Lower lobe of right lung (tissue), 2 donors: ENCODE measurements at places on chromosomes 11 and 22.

DNA sequence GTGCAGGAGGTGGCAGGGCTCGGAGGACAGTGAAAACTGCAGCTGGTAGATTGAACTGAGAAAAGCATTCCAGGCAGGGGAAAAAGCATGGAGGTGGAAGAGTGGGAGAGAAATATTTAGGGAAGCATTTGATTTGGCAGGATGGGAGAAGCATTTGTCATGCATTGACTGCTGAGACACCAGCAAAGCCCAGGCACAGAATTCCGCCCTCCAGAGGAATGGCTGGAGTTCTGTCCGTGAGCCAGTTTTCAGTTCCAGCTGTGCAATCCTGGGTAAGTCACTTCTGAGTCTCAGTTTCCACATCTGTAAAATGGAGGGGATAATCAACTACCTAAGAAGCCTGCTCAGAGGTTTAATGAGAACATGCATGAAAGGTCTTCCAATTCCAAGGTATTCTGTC is 4.3 kb upstream of the TSKU start:
- DNase-seq: no peak

DNA sequence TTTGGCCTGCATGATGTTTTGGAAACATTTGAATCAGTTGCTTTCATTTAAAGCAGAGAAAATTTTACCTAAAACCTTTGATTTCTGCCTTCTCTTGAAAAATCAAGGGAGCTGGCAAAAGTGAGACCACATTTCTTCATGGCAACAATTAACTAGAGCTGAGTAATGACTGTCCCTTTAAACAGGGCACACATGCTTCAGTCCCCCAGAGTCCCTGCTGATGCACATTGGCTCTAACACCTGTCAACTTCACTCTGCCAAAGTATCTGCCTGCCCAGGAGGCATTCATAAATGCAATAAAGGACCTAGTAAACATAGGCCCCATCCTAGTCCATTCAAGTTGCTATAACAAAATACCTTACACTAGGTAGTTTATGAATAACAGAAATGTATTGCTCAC is 87.1 kb upstream of the LDLRAD3 start:
- DNase-seq: no peak

DNA sequence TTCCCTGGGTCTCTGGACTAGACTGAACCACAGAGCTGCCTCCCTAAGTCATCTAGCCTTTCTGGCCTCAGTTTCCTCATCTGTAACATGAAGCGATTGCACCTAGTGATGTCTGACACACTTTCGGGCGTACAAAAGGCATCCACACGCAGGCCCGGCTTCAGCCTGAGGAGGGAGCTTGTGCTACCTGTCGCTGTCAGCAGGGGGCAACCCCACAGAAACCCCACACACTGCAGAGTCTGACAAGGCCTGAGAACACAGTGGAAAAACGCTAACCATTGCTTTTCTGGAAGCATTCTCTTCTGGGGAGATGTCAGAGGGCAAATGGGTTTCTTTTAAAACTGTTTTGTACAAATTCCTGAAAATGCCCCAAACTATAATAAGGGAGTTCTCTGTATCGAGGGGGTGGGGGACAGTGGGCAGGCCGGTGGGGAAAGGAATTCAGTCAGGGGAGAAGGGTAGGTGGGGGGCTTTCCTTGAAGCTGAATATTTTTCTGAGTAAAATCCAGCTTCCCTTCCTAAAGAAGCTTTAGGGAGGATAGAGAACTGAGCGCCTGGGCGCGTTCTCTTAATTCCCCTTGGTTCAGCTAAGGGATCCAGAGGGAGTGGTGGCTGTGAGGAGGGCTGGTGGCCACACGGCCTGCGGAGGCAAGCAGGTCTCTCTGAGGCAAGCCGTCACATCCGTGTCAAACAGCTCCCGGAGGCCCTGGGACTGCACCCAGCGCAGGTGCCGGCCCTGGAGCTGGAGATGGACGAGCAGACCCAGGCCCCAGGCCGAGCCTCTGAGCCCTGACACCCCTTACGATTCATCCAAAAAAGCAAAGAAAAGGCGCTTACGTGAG is 533 bp downstream of the ELF5 start:
- peak; percentile 76 for DNase-seq

GRCh38 chr11:69880826-69881445 is 61.7 kb upstream of the FGF3 start:
- DNase-seq: peak; percentile 23

DNA sequence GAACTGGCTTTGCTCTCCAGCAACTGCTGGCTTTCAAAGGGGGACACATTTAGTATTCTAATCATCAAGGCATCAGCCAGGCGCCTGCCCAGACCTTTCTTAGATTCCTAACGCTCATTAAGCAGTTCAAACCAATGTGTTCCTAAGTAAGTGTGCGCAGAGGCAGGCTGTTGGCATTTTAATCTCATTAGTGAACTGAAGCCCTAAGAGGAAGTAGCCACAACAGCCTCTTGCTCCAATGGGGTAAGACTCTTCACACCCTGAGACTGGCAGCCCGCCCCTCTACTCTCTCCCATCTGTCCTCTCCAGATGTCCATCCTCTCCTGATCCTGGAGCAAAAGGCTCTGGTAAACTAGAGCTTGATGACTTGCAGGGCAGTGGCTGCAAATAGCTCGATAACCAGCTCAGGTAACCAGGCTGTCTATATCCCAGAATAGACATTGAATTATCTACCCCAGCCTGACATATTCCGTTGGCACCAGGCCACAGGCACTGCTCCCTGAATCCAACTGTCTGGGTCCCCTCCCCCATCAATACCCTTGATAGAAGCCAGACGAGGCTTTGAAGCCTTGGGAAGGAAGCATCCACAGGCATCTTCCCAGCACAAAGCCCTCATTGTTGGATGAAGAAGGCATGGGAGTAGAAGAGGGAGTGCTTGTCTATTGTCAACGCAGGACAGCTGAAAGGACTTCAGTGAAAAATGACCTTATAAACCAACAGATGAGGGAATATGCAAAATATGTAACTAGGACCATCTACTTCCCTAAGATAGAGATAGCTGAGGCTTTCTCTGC is 321.1 kb downstream of the TENM4 start:
- no peak for DNase-seq

DNA sequence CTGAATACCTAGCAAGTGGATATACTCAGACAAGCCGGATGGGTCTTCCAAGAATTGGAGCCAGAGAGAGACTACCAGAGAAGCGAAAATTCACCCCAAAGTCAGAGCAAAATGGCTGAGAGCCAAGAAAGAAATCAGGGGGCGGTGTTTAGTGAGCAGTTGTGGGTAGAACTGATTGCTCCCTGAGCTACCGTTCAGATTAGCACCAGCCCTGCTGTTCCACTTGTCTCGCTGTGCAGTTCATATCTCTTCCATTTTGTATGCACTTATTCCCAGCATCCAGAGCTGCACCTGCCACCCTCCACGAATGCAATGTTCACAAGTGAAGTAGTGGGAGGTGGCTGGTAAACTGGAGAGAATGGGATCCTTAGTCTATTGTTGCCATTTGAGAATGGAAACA is 25.5 kb downstream of the DRD2 start:
- DNase-seq: no peak

GRCh38 chr22:43451371-43452050 is 39.7 kb downstream of the MPPED1 start:
- no peak for DNase-seq

DNA sequence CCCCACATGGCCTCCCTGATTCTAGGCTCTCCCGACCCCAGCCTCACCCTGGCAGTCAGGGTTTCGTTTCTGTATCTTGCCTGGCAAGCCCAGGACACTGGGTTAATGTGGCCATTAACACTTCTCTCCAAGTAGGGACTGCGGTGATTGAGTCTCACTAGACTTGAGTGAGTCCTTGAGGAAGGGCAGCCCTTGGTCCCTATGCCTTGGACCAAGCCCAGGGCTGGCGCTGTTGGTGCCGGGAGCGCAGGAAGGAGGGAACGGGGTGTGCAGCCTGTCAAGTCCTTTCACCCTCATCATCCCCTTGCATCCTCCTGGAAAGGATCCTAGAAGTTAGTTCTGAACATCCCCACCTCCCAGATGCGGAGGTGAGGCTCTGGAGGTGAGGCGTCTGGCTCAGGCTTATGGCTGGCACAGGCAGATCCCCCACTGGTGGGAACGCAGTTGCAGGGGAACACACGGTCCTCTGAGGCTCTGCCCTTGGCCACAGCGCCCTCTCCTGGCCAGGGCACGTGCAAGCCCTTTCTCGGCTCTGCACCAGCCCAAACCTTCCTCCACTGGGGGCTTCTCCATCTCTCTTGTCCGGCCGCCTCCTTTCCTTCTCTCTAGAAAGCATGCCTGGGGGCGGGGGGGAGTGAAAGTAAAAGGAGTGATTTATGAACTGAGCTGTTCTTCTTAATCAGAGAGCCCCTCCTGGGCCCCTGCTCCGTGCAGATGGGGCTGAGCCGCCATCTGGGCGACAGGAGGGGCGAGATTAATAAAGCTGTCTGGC is 56.7 kb downstream of the TP53I11 start:
- peak; percentile 58 for DNase-seq

DNA sequence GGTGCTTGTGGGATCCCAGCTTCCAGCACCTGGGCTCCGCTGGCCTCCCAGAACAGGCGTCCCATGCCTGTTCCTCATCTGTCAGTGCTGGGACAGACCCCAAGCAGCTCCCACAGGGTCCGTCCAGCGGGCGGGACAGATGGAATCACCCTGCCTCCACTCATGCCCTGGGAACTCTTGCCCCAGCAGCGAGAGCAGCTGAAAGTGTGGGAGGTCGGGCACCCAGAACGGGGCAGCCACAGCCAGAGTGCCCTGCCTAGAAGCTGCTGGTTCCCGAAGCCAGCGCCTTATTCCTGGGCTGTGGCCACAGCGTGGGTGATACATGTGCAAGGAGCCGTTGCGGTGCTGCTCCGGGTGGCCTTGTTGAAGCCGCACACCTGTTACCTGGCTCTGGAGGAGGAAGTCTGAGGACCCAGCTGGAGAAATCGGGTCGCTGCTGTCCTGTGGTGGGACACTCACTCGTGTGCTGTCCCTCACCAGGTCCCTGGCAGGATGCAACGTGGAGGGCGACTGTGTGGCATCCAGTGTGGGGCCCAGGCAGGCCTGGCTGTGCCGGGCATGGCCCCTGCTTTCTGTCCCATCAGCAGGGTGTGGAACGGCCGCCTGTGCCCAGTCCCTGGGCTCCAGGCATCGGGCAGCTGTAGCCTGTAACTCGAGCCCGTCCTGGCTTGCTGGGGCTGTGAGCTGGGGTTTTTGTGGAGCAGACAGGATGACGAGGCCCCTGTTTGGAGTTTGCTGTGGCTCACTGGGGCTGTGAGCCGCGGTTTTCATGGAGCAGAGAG is 16.2 kb downstream of the GRAMD4 start:
- no peak for DNase-seq

- DNase-seq: peak; percentile 64
Observed at GRCh38 chr11:45180179-45180847, 33.9 kb downstream of the PRDM11 start.

GRCh38 chr11:126892756-126893155 is 107.8 kb downstream of the KIRREL3 start:
- no peak for DNase-seq

- DNase-seq: no peak
Observed at GRCh38 chr22:31083923-31084810, 3.0 kb downstream of the SMTN start.

- no peak for DNase-seq
Observed at GRCh38 chr11:70888061-70888460, 364.3 kb downstream of the SHANK2 start.

DNA sequence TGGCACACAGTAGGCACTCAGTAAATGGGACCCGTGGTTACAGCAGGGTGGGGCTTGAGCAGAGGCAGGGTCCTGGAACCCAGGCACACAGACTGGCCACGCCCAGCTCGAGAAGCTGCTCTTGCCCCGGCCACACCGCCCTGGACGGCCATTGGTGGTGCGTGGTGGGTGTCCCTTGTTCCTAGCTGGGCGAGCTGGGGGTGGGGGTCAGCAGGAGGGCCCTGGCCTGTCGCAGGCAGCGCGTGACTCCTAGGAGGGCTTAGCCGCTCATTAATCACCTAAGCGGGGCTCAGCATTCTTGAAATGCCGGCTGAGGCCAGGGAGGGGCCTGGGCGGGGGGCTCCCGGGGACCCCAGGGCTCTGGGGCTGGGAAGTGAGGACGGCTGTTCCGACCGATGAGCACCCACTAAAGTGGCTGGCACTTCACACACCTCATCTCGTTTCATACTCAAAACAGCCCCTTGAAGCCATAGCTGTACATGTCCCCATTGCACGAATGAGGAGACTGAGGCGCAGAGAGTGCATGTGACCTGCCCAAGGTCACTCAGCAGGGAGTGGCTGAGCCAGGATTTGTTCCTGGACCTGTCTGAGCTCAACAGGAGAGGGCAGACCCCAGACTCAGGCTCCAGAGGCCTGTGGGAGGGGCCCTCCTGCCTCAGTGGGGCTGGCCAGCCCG is 11.6 kb downstream of the MYRF start:
- DNase-seq: no peak

DNA sequence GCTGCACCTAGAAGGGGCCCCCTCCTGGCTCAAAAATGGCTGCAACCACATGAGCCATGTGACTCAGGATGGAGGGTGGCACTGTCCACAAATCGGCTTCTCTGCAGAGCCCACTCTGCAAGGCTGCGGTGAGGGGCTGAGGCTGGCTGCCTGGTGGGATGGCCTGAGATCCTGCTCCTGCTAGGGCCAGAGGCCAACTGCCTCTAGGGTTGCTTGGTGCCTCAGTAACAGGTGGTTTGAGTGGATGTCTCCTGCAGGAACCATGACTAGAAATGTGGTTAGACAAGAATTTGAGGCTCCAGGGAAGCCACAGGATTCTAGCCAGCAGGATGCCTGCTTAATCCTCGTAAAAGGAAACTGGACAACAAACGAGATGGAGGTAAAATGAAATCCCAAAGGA is 17.1 kb downstream of the PATZ1 start:
- no peak for DNase-seq

- no peak for DNase-seq
Observed at GRCh38 chr22:26139310-26139709, 30.0 kb upstream of the SEZ6L start.

DNA sequence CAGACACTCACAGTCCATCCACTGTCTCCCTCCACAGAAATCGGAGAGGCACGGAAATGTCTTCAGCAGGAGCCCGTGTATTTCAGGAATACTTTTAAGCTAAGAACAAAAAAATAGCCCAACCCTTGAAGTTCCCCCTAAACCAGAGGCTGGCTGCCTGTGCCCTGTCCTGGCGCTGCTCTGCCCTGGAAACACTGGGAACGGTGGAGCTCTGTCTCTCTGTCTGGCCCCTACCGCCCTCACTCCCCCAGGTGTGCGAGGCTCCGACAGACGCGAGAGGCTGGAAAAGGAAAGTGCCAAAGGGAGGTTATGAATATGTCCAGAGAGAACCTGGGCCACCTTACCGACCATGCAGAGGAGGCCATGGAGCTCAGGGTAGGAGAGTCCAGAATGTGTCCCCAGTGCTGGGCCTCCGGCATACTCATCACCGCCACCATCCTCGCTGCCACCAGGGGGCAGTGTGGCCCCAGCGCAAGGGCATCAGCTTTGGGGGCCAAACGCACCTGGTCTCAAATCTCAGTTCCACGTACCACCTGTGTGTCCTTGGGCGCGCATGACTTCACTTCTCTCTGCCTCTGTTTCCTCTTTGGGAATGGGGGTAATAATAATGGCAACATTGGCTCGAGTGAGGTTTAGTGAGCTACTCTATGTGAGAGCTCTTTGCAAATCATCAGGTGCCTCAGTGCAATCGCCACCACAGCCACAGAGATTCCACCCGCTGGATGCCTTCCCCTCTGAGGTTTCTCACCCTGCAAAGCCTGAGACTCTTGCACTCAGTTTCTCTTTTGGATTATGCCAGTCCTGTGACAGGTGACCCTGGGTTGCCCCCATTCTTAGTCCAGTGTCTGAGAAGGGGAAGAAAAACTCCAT is 10.4 kb upstream of the SLCO2B1 start:
- DNase-seq: peak; percentile 78
